Vein endothelial cell (primary cell): ENCODE measurements at places on chromosomes 2 and 18. TPM values are rescaled to one million over a fixed set of nuclear protein-coding genes. Genes with fewer than 3 reads are reported as not detected.

MPPE1 gene
- 15.7 and 17.3 TPM in 2 replicates for total RNA-seq

CGREF1 gene
- total RNA-seq = 3.2 and 8.5 TPM in 2 replicates

HOXD4 gene
- 7.8 and 9.4 TPM in 2 replicates for total RNA-seq

ZSWIM2 gene
- total RNA-seq = under 0.01 and 0.10 TPM in 2 replicates

LIPG gene
- total RNA-seq = 30.4 and 80.9 TPM in 2 replicates

ITPRIPL1 gene
- total RNA-seq = 2.9 and 3.4 TPM in 2 replicates

SH3RF3 gene
- total RNA-seq = 14.3 and 18.3 TPM in 2 replicates

CDK15 gene
- not detected in 2 replicates for total RNA-seq

MALL gene
- total RNA-seq = 67.0 and 130 TPM in 2 replicates

ITGB6 gene
- under 0.01 and 0.10 TPM in 2 replicates for total RNA-seq
